ENCODE measurements at places on chromosomes 7 and 10. TPM values are rescaled to one million over a fixed set of nuclear protein-coding genes. Genes with fewer than 3 reads are reported as not detected.
A peak's percentile ranks its signal among the peaks of the same experiment; 100 is the strongest.

The SFTPA2 gene
- total RNA-seq, result not detected

The FANK1 gene
- 0.68 TPM for total RNA-seq

The ASCC1 gene
- total RNA-seq, result 36.9 TPM

- peaks cover 10% of the 10 kb centered on the region for H3K36me3 ChIP-seq
- H3K27me3 ChIP-seq, result no peaks in the 10 kb centered on the region
- no peaks in the 10 kb centered on the region for H3K4me1 ChIP-seq
- H3K27ac ChIP-seq, result no peak overlapping the region
These were observed 134.1 kb downstream of the LRMDA start for GRCh38 chr10:75565286-75566251.

GRCh38 chr7:85215098-85215497, 28.2 kb upstream of the SEMA3D start:
- no peaks in the 10 kb centered on the region for H3K27me3 ChIP-seq
- no peak overlapping the region for H3K4me3 ChIP-seq
- H3K27ac ChIP-seq, result no peak overlapping the region
- H3K36me3 ChIP-seq, result no peaks in the 10 kb centered on the region
- DNase-seq, result no peak

- H3K36me3 ChIP-seq, result peaks cover 6% of the 10 kb centered on the region
- H3K4me1 ChIP-seq, result no peaks in the 10 kb centered on the region
- no peak for DNase-seq
- H3K27ac ChIP-seq, result no peak overlapping the region
These were observed 50.8 kb upstream of the PPP1R9A start for GRCh38 chr7:94856643-94857042.

DNA sequence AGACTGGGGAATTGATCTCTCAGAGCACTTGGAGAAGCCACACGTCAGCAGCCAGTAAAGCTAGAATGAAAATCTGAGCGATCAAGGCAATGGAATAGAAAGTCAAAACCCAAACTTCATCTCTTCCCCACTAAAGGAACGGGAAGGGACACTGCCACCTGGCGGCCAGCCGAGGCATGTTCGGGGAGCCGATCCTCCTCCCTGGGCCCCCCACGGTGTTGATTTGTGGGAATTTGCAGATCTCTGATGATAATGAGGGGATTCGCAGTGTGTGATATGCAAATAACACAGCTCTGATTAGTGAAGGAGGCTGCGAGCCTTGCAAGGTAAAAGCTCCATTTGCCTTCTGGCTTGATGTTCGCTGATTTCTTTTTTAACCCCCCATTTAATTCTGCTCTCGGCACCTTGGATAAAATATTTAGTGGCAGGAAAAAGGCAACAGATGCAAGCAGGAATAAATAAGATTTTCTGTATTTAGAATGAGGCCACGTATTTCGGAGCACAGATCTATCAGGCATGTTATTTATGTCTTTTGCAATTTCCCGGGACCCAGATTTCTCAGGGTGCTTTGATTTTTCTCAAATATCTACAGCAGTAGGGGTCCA, 258.6 kb downstream of the PAXIP1 start:
- peaks cover 6% of the 10 kb centered on the region for H3K4me1 ChIP-seq
- no peaks in the 10 kb centered on the region for H3K27me3 ChIP-seq
- no peak overlapping the region for H3K4me3 ChIP-seq
- H3K36me3 ChIP-seq, result no peaks in the 10 kb centered on the region
- peak; percentile 76 for DNase-seq

DNA sequence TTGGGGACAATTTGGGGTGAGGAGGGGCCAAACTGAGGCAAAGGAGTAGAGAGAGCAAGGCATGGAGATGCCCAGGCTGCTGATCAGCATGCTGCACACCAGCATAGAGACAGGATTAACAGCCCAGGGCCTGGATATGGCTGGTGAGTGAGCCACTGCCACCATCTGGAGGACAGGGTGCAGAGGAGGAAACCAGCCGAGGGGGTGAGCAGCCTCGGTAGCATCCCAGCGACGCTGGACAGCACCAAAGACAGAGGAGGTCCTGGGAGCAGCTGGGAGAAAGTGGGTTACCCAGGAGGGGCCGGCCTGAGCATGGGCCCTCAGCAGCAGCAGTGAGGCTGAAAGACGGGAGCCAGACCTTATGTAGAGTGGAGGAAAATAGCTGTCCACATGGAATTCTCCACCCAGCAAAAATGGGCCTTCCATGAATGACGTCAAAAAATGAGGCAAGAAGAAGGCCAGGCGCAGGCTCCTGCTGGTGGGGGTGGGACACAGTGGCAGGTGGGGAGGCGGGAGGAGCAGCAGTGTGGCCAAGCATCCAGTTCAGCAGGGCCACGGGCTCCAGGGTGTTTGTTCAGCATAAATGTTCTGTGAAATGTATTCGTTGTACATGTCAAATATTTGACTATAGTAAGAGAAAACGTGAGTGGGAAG, 16.7 kb downstream of the RET start:
- no peaks in the 10 kb centered on the region for H3K27me3 ChIP-seq
- no peak overlapping the region for H3K27ac ChIP-seq
- H3K36me3 ChIP-seq, result no peaks in the 10 kb centered on the region
- H3K4me1 ChIP-seq, result no peaks in the 10 kb centered on the region
- peak; percentile 56 for DNase-seq

DNA sequence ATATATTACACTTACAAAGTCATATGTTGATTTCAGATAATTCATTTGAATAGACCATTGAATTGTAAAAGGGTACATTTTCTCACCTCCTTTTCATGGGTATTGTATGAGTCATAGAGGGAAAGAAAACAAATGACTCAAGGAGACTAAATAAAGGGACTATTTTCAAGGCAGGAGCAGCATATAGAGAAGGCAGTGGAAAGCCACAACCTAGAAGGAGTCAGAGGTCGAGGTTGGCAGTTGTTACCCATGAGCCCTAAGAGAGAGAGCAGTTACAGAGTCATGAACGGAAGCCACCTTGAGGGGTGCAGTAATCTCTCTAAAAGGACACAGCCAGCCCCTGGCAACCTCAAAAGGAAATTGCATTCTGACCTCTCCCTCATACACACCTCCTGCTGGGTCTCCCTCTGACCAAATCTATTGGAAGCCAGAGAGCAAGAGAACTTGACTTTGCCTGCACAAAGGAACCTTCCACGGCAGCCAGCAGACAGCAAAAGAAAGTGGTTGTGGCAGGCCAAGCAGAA, 137.9 kb downstream of the GRM8 start:
- no peak overlapping the region for H3K4me3 ChIP-seq
- H3K27me3 ChIP-seq, result no peaks in the 10 kb centered on the region
- no peaks in the 10 kb centered on the region for H3K36me3 ChIP-seq
- no peaks in the 10 kb centered on the region for H3K4me1 ChIP-seq
- DNase-seq, result no peak

DNA sequence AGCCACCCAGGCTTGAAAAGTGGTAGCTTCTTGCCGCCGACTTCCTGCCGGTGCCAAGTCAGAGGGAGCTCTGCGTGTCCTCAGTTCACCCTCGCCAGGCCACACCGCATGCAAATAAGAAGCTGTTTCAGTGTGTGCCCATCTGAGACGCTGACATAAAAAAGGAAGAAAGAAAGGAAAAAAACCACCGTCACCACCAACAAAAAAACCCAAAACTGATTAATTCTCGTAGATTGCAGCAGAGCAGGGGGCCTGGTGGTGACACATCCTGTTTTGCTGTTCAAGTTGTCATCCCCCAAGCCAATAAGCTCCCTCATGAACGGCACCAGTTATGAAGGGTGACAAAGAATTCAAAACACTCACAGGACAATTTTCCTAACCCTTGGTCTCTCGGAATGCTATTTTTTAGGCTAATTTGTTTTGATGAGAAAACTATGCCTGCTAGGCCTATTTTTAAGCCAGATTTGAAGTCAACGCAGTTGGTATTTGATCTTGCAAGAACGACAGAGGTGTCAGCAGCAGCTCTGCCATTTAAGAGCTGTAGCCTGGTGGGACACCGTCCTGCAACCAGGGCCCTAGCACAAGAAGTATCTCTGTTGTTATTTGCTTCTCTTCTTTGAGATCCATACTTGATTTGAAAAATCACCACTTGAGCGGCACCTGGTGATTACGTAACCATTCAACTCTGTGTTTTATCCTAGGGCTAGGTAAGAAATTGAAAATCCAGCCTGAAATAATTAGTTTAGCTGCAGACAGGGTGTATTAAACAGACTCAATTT, 145.6 kb downstream of the PFKFB3 start:
- no peak overlapping the region for H3K4me3 ChIP-seq
- no peaks in the 10 kb centered on the region for H3K36me3 ChIP-seq
- no peak overlapping the region for H3K27ac ChIP-seq
- H3K4me1 ChIP-seq, result no peaks in the 10 kb centered on the region

DNA sequence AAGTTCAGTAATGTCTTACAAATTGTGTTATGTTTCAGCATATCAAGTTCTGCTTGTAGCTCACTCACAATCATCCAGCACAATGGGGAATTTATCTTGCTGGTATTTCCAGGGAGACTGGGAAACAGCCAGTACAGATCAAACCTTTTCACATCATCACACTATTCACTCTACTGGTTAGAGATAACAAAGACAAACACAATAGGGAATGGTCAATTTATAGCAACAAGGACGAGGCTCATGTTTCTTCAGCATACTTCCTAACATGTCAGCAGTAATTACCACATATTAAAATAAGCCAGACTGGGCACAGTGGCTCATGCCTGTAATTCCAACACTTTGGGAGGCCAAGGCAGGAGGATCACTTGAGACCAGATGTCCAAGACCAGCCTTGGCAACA, 38.3 kb downstream of the TOMM7 start:
- H3K4me1 ChIP-seq, result no peaks in the 10 kb centered on the region
- DNase-seq, result no peak
- no peaks in the 10 kb centered on the region for H3K27me3 ChIP-seq
- H3K36me3 ChIP-seq, result peaks cover under 1% of the 10 kb centered on the region
- H3K27ac ChIP-seq, result no peak overlapping the region

DNA sequence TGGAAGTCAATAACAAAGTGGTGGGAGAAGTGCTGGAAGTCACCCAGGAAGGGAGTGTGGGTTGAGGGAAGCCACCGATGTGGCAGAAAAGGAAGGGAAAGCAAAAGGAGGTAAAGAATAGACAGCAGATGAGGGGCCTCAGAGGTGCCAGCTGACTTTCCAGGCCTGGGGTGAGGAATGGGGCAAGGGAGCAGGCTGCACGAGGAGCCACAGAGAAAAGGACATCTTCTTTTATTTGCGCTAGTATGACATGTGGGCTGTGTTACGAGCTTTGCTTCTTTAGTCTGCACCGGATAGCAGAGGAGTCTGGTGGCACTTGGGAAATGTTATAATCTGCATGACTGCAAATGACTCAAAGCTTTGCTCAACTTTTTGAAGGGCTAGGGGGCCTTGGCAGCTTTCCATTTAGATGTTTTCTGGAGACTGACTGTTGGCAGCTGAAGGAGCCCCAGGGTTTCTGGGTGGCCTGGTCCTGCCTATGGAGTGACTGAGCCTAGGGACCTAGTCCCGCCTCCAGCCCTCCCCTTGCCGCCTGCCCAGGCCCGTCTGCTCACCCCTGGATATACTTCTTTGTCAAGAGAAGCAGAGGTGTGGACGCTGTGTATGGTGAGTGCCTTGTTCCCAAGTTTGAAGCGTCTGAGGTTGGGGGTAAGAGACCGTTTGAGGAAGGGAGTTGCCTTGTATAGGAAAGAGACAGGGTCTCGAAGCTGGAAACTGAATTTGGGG, 5.1 kb downstream of the PRXL2A start:
- H3K36me3 ChIP-seq, result peaks cover 15% of the 10 kb centered on the region
- H3K4me3 ChIP-seq, result no peak overlapping the region
- H3K4me1 ChIP-seq, result no peaks in the 10 kb centered on the region
- no peak for DNase-seq
- no peaks in the 10 kb centered on the region for H3K27me3 ChIP-seq

DNA sequence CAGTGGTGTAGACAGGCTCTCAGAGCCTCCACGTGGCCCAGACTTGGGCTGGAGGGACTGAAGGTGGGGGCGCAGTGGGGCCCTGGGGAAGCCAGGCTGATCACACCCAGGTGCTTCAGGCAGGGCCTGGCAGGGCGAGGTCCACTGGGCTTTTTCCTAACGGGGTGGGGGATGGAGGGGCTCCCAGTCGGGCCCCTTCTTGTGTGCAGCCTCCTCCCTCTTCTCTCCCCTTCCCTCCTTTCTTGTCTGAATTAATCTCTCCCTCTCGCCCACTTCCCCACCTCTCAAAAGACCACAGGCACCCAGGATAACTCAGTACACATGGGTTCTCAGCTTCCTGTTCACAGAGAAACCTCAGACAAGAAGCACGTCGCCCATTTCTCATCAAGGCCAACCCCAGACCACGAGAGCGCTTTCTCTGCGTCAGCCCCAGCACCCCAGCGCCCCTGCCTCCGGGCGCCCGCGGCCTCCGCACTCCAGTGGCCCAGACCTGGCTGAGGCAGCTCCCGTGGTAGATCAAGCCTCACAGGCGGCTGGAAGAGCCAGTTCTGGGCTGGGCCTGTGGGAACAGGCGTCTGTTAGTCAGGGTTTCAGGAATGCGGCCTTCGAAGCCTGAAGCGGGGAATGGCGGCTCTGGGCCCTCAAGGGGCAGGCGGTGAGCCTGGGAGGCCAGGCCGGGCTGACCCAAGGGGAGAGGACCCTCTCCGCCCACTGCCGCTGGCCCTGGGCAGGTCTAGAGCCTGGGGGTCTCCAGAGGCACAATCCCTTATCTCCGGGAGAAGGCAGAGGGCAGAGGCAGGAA, 50.6 kb downstream of the PWWP2B start:
- peaks cover 4% of the 10 kb centered on the region for H3K4me1 ChIP-seq
- H3K27ac ChIP-seq, result no peak overlapping the region
- H3K27me3 ChIP-seq, result no peaks in the 10 kb centered on the region
- H3K36me3 ChIP-seq, result no peaks in the 10 kb centered on the region
- DNase-seq, result peak; percentile 75

- no peaks in the 10 kb centered on the region for H3K27me3 ChIP-seq
- no peak overlapping the region for H3K4me3 ChIP-seq
- no peaks in the 10 kb centered on the region for H3K4me1 ChIP-seq
- no peaks in the 10 kb centered on the region for H3K36me3 ChIP-seq
These were observed 50.9 kb downstream of the CALML3 start for GRCh38 chr10:5575482-5576153.

DNA sequence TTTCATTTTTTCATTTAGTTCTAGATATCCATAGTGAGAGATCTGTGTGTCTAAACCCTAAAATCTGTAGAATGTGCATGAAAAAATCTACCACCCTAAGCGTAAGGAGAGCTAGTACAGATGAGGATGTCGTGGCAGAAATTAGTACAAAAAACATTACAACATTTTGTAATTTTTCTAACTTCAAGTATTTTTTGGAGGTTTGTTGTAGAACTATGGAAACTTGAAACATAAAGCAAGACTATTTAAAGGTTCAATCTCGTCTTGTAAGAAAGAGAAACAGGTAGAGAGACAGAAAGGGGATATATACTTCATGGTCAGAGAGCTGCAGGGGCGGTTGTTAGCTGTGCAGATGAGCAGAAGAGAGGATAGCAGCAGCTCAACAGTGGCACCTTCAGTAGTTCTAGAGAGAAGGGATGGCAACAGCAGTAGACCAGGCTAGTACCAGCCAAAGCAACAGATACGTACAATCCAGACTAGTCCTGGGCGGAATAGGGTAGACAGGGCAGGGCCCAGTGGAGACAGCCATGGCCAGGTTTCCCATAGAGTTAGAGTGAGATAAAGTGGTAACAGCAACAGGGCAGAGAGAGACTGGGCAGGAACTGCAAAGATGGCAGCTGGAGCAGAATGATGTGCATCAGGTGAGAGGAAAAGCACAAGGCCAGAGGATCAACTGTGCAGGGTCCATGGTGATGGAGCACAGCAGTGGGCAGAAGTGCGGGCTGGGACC, 145.2 kb downstream of the FRMD4A start:
- H3K4me1 ChIP-seq, result no peaks in the 10 kb centered on the region
- H3K27ac ChIP-seq, result peak overlapping the region; percentile 67
- DNase-seq, result peak; percentile 93
- H3K36me3 ChIP-seq, result no peaks in the 10 kb centered on the region
- no peaks in the 10 kb centered on the region for H3K27me3 ChIP-seq

- peak overlapping the region; percentile 89 for H3K27ac ChIP-seq
- peaks cover 3% of the 10 kb centered on the region for H3K4me1 ChIP-seq
- H3K4me3 ChIP-seq, result peak overlapping the region; percentile 61
These were observed 8.8 kb upstream of the EPHB4 start for GRCh38 chr7:100835903-100836811.
